Smooth muscle cell of the coronary artery (primary cell): ENCODE measurements at places on chromosomes 2 and 18. TPM values are rescaled to one million over a fixed set of nuclear protein-coding genes. Genes with fewer than 3 reads are reported as not detected.

NGEF gene
- total RNA-seq: under 0.01 and 0.38 TPM in 2 replicates

DTNA gene
- 4.7 and 39.8 TPM in 2 replicates for total RNA-seq

UBR3 gene
- total RNA-seq: 24.3 and 24.7 TPM in 2 replicates

SERPINB3 gene
- 2.3 TPM in 1 of 2 replicates, not detected in the other for total RNA-seq

LYG2 gene
- not detected in 2 replicates for total RNA-seq

ME2 gene
- total RNA-seq: 18.1 and 29.0 TPM in 2 replicates

PKDCC gene
- total RNA-seq: 28.9 and 147 TPM in 2 replicates

HOXD9 gene
- total RNA-seq: not detected in 2 replicates

ALS2 gene
- total RNA-seq: 28.6 and 33.0 TPM in 2 replicates

DNAH6 gene
- total RNA-seq: under 0.01 TPM in 1 of 2 replicates, not detected in the other

RAB6D gene
- under 0.01 TPM in 1 of 2 replicates, not detected in the other for total RNA-seq

TMEM185B gene
- 18.3 and 19.8 TPM in 2 replicates for total RNA-seq

RESP18 gene
- total RNA-seq: not detected in 2 replicates

RAB17 gene
- 0.45 TPM in 1 of 2 replicates, not detected in the other for total RNA-seq

IL1RN gene
- 0.08 TPM in 1 of 2 replicates, not detected in the other for total RNA-seq

CIDEA gene
- total RNA-seq: not detected in 2 replicates

PLGLB2 gene
- total RNA-seq: 0.23 and 0.60 TPM in 2 replicates

APCDD1 gene
- 0.15 and 10.5 TPM in 2 replicates for total RNA-seq

MAPK4 gene
- not detected in 2 replicates for total RNA-seq

STAT4 gene
- 4.1 and 4.4 TPM in 2 replicates for total RNA-seq

C1GALT1C1L gene
- 0.12 and 0.30 TPM in 2 replicates for total RNA-seq

SP5 gene
- not detected in 2 replicates for total RNA-seq

MAP3K19 gene
- total RNA-seq: not detected in 2 replicates

STPG4 gene
- 0.23 TPM in 2 replicates for total RNA-seq

GRP gene
- total RNA-seq: not detected in 2 replicates

DAPL1 gene
- not detected in 2 replicates for total RNA-seq

CTLA4 gene
- not detected in 2 replicates for total RNA-seq

RFX8 gene
- 0.30 and 2.8 TPM in 2 replicates for total RNA-seq

ASPRV1 gene
- 0.12 and 0.15 TPM in 2 replicates for total RNA-seq

MSTN gene
- total RNA-seq: not detected in 2 replicates

ARL5A gene
- 27.1 and 47.8 TPM in 2 replicates for total RNA-seq

CFAP65 gene
- total RNA-seq: not detected in 2 replicates

GPAT2 gene
- total RNA-seq: 1.9 and 12.7 TPM in 2 replicates

RMDN2 gene
- total RNA-seq: 2.9 and 3.8 TPM in 2 replicates

RGPD4 gene
- under 0.01 TPM in 1 of 2 replicates, not detected in the other for total RNA-seq
